ENCODE measurements at places on chromosomes 5 and 9. TPM values are rescaled to one million over a fixed set of nuclear protein-coding genes. Genes with fewer than 3 reads are reported as not detected.

DNA sequence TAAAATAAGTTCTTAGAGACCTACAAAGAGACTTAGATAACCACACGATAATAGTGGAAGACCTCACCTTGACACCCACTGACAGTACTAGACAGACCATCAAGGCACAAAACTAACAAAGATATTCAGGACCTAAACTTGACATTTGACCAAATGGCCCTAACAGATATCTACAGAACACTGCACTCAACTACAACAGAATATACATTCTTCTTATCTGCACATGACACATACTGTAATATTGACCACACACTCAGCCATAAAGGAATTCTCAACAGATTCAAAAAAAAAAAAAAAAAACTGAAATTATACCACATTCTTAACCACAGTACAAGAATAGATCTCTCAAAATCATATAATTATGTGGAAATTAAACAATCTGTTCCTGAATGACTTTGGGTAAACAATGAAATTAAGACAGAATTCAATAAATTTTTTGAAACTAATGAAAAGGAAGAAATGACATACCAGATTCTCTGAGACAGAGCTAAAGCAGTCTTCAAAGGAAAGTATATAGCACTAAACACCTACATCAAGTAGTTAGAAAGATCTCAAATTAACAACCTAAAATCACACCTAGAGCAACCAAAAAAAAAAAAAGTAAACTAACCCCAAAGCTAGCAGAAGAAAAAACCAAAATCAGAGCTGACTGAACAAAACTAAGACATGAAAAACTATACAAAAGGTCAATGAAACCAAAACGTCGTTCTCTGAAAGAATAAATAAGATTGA is 362.3 kb upstream of the POU5F2 start:
- DNase-seq = no peak

- peak; percentile 20 for DNase-seq
These were observed 23.1 kb upstream of the CNOT6 start for GRCh38 chr5:180470966-180471582.

The PCDH12 gene
- 2.2 TPM for total RNA-seq

The ADAMTS13 gene
- total RNA-seq = 1.2 TPM

The GRM6 gene
- not detected for total RNA-seq

Measured in activated T-helper 1 cell treated with anti-CD3 and anti-CD28 coated beads, Interleukin-12 subunit alpha, Interleukin-12 subunit beta, Interleukin-2, Interleukin-4 antibody, amounts not matched to agents 30 ng/mL and 10 ng/mL and 1 ng/mL, durations not matched to agents 14 hours and 24 hours and 36 hours (primary cell).